Activated T-cell treated with anti-CD3 and anti-CD28 coated beads for 48 hours (primary cell): ENCODE measurements at places on chromosomes 2 and 18.

DNA sequence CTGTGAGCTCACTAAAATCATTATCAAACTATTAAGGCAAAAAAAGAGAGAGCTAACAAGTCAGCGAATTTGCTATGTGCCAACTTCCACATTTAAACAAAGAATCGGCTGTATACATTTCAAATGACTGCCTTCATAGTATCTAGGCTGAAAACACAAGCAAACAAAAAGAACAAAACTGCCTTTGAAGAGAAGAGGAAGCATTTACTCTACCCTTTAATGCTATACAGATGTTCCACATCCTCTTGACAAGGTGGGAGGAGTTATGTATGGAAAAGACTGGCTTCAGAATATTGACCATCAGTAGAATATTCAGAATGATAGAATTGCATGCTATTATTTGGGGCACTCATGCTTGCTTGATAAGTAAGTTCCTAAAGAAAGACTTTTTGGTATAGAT is 741.7 kb downstream of the PLCL1 start:
- DNase-seq, result no peak

- no peak for DNase-seq
Measured at GRCh38 chr2:197209246-197209645, 101.3 kb downstream of the ANKRD44 start.

GRCh38 chr2:99448556-99448955 is 41.3 kb downstream of the REV1 start:
- no peak for DNase-seq

DNA sequence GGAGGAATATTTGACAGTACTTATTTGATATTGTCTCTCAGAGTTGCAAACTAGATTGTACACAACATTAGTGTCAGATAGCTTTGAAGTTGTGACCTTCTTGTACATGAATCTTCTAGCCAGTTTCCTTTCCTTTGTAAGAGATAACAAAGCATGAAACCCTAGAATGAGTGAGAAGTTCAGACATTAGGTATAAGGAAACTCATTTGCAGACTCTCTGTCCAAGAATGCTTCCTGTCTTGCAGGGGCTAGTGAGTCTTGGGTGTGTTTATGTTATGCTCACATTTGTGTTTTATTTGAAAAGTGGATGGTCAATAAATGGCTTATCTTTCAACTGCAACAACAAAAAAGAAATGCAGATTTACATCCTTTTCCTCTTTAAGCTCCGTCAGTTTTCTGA is 1.4 kb downstream of the BOD1L2 start:
- DNase-seq, result no peak

- DNase-seq, result no peak
Measured at GRCh38 chr2:75516378-75517360, 44.1 kb downstream of the EVA1A start.
